ENCODE measurements at places on chromosomes 11 and 22.

DNA sequence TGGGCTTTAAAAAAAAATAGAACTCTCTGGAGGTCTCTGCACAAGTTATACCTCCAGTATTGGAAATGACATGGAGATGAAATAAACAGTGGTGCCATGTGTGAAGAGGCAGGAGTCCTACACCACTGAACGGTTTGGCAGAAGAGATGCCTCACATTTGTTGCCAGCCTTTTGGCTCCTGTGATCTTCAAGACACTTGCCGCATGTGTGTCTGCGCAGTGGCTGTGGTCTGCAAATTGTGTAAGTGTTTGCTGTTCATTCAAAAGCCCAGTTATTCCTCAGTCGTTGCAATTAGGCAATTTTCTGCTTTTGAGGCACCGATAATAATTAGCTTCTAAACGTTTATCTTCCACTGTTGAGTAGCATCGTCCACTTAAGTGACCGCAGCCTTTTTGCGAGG lies 319.1 kb downstream of the BRD1 start:
- no peak for DNase-seq

DNA sequence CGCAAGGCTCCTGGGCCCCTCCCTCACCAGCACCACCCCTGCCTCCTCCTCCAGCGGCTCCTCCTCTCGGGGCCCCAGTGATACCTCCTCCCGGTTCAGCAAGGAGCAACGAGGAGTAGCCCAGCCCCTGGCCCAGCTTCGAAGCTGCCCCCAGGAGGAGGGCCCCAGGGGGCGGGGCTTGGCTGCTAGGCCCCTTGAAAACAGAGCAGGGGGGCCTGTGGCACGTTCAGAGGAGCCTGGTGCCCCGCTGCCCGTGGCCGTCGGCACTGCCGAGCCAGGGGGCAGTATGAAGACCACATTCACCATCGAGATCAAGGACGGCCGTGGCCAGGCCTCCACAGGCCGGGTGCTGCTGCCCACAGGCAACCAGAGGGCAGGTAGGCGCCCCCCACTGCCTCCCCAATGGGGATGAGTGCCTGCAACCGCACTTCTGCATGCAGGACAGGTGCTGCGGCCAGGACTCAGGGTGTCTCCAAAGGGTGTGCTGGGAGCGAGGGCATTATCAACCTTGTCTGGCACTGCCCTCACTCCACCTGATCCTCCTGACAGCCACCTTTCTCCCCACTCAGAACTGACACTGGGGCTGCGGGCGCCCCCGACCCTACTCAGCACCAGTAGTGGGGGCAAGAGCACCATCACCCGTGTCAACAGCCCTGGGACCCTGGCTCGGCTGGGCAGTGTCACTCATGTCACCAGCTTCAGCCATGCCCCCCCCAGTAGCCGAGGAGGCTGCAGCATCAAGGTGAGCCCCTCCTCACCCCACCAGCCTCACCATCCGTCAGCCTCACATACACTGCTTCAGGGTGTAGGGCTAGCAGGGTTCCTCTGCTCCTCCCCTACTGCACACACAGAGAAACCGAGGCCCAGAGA lies 10.2 kb downstream of the SMTN start:
- DNase-seq, result no peak

DNA sequence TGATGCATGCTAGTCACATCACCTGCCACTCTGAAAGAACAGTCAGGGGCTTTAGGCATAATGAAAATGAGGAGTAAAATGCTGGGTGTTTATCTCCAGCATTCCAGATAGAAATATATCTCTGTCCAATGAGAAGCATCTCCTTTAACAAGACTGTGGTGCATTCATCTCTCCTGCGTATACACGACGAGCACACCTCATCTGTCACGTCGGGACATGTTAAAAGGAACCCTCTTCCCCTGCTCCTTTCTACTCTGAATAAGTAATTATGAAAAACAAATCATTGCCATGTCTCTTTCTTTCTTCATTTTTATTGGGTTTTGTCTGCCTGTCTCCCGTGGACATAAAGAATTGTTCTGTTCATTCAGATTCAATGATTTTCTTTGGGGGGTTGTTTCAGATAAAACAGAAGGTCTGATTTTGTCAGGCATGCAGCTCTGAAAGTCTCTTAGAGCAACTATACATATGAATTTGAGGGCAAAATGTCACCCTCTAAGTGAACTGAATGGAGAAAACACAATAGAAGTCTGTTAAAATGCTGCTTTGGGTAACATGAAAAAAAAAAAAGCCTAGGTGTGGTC lies 195.0 kb downstream of the MAML2 start:
- DNase-seq, result no peak

DNA sequence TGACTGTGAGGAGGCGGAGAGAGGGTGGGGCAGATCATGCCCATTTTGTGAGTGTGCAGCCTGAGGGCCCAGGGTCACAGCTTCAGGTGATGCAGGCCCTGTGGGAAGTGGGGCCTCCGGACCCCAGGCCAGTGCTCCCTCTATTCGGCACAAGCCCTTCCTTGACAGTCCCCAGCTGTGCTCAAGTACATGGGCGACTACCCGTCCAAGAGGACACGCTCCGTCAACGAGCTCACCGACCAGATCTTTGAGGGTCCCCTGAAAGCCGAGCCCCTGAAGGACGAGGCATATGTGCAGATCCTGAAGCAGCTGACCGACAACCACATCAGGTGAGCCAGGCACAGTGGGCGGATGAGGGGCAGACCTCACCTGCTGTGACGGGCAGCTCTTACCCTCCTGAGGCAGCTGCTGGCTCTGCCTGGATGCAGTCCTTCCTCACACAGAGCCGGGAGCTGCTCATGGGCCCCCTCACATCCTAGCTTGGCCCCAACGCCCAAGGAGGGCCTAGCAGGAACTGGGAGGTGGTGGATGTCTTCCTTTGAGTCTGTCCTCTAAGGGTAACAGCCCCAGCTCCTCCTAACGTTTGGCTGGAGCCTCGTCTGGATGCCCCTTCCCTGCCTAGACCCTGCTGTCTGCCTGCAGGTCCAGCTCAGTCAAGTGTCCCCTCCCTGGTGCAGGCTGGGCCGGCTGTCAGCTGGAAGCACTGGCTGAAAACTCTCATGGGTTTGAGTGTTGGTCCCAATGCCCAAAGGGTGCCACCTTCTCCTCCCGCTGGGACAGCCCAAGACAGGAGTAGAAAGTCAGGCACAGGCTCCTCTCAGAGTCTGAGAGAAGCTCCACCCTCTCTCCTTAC lies 76.1 kb downstream of the MYO7A start:
- no peak for DNase-seq

- no peak for DNase-seq
These were observed 1.1 kb upstream of the RASSF10 start for GRCh38 chr11:13008061-13008435.

GRCh38 chr11:92269841-92270240 lies 45.2 kb downstream of the FAT3 start:
- no peak for DNase-seq

DNA sequence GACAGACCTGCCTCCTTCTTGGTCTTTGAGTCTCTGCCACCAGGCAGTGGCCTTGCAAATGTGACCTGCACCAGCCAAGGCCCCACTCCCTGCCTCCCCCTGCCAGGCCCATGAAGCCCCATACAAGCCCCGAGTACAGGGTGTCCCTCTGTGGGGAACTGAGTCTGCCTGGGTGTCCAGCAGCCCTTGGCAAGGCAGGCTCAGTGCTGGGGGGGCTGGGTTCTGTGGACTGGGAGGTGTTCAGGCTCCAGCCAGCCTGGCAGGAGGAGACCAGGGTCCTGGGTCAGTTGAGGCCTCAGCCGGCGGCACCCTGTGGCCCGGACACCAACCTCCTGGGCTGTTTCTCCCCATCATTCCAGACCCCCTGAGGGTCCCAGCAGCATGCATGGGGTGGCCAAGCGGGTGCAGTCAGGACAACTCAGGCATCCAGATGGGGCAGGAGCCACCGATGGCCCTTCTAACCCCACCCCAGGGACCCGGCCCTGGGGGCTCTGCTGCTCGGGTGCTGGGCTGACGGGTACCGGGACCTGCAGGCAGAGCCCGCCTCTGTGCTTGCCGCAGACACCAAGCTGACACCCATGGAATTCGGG lies 5.7 kb downstream of the MUC5AC start:
- DNase-seq, result no peak

DNA sequence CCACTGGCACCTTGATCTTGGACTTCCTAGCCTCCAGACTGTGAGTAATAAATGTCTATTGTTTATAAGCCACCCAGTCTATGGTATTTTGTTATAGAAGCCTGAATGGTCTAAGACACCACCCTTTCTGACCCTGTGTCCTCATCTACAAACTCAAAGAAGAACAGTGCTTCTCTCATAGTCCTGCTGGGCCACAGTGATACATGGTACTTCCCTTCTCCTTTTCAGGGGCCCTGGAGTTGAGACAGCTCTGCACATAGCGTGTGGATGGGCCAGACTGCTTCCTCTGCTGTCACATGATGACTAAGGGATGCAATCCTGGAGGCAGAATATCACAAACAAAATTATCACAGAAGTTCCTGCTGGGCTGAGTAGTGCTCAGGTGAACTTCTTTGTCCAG lies 5.0 kb downstream of the KCNJ11 start:
- no peak for DNase-seq

- DNase-seq, result no peak
These were observed 19.4 kb downstream of the APLP2 start for GRCh38 chr11:130088919-130089673.

- no peak for DNase-seq
These were observed 6.9 kb upstream of the TOM1 start for GRCh38 chr22:35292786-35293185.

DNA sequence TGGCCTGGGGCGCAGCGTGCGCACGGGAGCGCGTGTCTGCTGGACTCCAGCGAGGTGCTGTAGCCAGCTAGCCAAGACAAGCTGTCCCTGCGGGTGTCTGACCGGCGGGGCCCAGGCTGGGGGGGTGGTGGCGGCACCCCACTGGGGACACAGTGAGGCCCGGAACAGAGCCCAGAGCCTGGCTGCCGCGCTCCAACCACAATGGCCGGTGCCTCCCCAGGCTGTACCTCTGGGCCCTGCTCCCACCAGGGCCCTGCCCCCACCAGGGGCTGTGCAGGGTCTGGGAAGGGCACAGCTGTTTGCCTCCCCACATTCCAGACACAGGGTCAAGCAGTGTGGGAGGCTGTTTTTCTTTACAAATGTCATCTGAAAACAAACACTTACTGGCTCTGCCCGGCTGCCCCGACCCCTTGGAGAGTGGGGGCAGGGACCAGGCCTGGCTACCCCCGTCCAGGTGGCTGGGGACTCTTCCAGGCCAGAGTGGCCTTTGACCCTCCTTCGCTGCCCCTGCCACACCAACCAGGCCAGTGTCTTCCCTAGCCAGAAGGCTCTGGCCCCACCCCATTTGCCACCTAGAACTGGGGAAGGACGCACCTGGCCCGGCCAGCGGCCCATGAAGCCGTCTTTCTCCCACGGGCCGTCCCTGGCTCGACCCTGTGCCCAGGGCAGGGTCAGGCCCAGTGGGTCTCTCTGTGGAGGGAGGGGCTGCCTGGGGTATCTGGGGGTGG lies 14.6 kb downstream of the H19 start:
- no peak for DNase-seq

- peak; percentile 78 for DNase-seq
These were observed 61.9 kb downstream of the EHF start for GRCh38 chr11:34682825-34683224.

- no peak for DNase-seq
These were observed 99.4 kb upstream of the MTMR2 start for GRCh38 chr11:96023275-96023674.

DNA sequence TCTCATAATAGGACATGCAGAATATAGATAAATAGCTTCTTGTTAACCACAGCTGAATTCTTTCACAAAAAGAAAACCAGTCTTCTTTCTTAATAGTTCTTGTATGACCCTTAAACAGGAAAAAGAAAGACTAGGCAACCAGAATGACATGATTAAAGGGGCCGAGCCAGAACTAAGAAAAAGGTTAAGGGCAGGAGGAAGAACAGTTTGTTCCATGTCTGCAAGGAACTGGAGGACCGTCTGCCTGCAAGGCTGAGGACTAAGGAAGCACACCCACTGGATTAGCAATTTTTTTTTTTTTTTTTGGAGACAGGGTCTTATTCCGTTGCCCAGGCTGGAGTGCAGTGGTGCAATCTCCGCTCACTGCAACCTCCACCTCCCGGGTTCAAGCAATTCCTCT lies 26.0 kb upstream of the TMPRSS5 start:
- no peak for DNase-seq

DNA sequence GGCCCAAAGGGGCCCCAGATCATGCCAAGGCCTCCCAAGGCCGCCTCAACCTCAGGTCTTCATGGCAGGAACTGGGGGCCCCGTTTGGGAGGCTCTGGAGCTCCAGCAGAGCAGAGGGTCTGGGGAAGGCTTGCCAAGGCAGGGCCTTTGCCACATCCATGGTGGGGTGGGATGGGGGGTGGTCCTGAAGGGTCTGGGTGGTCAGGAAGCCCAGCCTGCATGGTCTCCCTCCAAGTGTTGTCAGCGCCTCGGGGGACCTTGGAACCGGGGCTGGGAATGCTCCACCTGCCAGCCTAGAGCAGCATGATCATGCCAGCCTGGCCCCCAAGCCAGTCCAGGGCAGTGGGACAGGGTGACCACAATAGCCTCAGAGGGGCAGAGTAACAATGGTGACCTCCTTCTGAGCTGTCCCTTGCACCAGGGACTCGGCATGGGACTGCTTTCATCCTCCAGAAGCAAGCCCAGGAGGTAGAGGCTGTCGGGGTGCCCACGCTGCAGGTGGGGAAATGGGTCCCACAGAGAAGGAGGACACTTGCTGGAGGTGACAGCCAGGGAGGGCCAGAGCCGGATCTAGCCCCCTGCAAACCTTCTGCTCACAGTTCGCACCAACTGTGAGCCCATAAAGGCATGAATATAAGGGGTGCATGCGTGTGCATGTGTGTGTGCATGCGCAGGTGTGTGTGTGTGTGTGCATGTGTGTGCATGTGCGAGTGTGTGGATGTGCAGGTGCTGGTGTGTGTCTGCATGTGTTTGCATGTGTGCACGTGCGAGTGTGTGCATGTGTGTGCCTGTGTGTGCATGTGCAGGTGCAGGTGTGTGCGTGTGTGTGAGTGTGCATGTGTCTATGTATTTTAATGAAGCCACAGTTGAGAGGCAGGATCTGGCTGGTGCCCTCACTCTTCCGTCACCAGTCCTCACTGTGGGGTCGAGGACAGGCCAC lies 63.8 kb downstream of the MYEOV start:
- DNase-seq, result no peak

DNA sequence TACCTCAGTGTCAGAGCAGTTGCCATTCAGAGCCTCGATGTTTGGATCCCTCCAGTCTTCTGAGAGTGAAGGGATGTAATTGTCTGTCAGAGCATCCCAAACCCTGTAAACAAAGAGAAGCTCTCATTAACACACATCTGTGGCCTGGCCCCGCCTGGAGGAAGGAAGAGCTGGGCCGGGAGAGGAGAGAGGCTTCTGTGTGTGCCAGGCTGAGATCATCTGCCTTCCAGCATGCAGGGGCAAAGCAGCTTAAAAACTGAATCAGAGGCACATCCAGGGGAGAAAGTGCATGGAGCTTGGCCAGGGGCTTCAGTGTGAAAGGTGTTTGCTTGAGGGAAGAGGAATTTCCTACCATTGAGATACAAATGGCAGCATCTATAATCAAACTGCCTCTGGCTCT lies 14.5 kb downstream of the FEZ1 start:
- DNase-seq, result no peak
